ENCODE measurements at places on chromosomes 6 and 20. TPM values are rescaled to one million over a fixed set of nuclear protein-coding genes. Genes with fewer than 3 reads are reported as not detected.

The GSTA1 gene
- total RNA-seq, result not detected

The RIPOR2 gene
- 8.8 TPM for total RNA-seq

GRCh38 chr6:71524201-71524600 is 235.6 kb downstream of the OGFRL1 start:
- no peak for DNase-seq

DNA sequence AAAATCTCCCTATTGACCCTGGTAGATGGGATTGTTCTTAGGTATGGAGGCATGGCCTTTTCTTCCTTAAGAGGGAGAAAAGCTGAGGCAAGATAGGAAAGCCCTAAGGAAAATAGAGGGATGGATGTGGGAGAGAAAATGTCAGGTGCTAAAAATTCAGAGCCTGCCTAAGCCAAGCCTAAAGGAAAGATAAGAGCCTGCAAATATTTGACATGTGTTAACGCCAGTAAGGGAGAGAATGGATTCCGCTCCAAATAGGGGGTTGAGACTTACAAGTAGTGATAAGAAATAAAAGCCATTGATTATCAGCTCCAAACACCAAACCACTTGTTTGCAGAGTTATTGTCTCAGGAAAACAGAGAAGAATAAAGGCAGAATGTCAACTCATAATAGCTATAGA is 533.6 kb downstream of the PTPRT start:
- DNase-seq, result no peak

DNA sequence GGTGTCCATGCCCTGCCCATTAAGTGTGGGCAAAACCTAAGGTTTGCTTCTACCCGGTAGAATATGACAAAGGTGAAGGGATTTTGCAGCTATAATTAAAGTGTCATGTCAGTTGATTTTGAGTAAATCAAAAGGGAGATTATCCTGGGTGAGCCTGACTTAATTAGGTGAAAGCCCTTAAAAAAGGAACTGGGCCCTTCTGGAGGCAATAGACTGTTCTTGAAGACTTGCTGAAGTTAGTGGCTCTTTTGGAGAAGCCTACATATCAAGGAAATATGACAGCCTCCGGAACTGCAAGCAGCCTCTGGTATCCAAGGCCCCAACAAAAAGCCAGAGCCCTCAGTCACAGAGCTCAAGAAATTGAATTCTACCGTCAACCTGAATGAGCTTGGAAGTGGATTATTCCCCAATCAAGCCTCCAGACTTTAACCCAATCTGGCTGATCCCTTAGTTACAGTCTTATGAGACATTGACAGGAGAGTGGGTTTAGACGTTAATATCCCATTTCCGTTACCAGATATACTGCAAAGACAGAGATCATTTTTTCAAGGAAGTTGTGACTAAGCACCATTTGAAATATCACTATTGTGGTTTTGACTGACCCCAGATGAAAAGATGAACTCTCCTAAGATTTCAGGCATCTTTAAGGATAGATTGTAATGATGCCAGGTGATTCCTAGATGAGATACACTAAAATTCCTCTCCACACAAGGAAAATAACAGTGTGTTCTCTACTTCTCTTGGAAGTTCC is 303.4 kb downstream of the PLCB1 start:
- DNase-seq, result no peak

DNA sequence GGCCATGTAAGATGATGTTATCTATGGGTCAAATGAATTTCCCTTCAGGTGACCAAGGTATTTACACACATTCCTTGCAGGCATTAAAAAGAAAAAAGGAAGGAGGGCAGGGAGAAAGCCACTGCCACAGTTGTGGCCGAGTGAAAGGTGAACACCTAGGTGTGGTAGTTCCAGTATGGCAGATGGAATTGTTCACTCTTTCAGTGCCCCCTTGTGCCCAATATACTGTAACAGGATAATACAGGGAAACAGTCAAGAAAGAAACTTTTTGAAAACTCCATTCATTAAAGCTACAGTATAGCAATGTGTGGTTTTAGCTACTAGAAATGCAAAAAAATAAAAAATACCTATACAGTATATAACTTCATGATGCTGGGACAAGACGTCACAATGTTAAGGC is 52.1 kb downstream of the BMP2 start:
- DNase-seq, result no peak

GRCh38 chr20:2874456-2874855 is 1.2 kb downstream of the PTPRA start:
- no peak for DNase-seq

The ENPP5 gene
- 0.30 TPM for total RNA-seq

GRCh38 chr20:10902576-10903282 is 228.9 kb upstream of the JAG1 start:
- no peak for DNase-seq

The ZNF512B gene
- total RNA-seq, result 18.3 TPM

DNA sequence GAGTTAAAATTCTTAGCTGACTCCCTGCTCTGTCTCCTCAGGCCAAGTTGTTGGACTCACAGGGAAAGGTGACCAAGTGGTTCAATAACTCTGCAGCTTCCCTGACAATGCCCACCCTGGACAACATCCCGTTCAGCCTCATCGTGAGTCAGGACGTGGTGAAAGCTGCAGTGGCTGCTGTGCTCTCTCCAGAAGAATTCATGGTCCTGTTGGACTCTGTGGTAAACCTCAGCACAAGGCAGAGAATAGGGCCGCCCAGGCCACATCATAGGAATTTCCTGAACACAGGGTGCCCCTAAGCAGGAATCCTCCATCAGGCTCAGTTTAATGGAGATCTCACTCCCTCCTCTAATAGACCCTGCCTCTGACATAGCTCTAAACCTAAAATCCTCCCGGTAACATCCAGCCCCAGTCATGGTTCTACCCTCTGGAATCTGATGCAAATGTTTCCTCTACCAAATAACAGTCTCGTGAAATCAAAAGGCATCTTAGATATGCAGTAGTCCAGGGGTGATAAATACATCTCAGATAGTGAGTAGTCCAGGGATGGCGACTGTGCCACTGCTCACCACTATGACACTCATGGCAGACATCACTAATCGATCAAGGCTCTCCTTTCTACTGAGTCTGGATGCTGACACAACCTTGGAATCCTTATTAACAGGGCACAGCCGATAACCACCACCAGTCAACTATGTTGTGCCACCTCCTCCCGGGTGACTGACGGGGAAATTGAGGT is 18.3 kb downstream of the BPIFB1 start:
- no peak for DNase-seq

DNA sequence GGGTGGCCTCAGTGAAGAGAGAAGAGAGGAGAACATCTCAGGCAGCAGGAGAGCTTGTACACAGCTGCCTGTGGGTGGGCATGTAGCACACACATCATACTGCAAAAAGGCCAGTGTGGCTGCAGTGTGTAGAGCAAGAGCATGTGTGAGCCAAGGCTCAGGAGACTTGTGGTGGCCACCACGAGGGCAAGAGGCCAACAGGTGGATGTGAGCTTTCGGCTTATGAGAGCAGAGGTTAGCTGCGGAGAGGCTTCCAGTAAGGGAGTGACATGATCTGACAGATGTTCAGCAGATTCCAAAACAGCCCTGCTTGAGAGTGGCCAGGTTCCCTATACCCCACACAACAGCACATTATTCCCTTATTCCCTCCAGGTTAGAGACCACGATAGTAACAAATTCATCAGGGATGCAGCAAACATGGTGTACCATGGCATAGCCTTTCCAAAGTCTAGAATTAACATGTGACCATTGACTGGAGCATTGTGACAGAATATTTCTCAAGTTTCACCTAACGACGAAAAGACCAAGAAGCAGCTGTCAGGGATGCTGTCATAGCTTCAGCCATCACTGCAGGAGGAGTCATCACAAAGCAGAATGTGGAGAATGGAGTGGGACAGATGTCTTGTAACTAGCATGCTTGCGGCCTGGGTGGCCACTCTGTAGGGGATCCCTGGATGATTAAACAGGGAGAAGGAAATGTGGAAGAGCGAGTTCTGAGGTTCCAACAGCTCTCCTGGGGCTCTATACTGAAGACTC is 23.1 kb downstream of the HM13 start:
- no peak for DNase-seq

The TOX2 gene
- total RNA-seq, result 1.3 TPM

The STX7 gene
- 73.7 TPM for total RNA-seq

GRCh38 chr6:45827952-45828530 is 187.6 kb downstream of the CLIC5 start:
- no peak for DNase-seq

The SLC17A1 gene
- not detected for total RNA-seq

DNA sequence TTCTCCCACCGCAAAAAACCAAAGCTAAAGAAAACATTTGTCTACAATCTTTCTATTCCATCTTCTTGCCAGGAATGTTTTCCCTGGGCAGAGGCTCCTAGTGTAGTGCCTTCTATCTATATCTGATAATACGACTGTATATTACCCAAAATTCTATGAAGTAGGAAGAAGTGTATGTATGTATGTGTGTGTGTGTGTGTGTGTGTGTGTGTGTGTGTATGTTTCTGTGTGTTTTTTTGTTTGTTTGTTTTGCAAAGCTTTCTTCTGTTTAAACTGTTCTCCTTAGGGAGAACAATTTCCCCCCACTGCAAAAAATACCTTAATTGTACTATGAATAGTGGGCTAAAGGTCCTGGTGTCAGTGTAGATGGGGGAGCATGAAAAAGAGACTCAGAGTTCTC is 312.6 kb upstream of the CITED2 start:
- DNase-seq, result no peak

- DNase-seq, result no peak
Observed at GRCh38 chr6:94464018-94464510, 1044.7 kb upstream of the EPHA7 start.

The CTNNBL1 gene
- total RNA-seq, result 32.7 TPM

- peak; percentile 72 for DNase-seq
Observed at GRCh38 chr6:131949909-131950766, 1.0 kb downstream of the CCN2 start.

GRCh38 chr20:32807706-32808105 is 12.0 kb upstream of the MAPRE1 start:
- no peak for DNase-seq

DNA sequence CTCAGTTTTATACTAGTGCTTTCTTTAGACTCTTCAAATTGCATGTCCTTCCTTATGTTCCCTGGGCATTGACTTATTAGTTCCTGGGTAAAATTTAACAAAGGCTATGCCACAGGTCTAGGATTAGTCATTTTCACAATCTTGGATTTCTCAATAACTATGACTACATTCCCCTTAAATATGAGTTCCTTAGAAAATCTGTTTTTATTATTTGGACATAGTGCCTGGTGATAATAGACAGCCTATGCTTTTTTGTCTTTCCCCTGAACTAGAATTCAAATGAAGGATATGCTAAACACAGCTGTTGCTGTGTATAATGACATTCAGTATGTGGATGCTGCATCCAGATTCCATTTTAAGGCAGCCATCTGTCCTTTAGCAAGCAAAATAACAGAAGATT is 1252.8 kb upstream of the GJE1 start:
- no peak for DNase-seq

The SRSF6 gene
- total RNA-seq, result 82.8 TPM

The DEFB124 gene
- total RNA-seq, result not detected

The EPB41L1 gene
- total RNA-seq, result 37.6 TPM

The C6orf15 gene
- total RNA-seq, result not detected

GRCh38 chr6:121430514-121431460 is 4.7 kb upstream of the GJA1 start:
- DNase-seq, result peak; percentile 40

Data from tibial nerve (tissue), 4 donors.